ENCODE measurements at places on chromosomes 2 and 18.

GRCh38 chr2:133424876-133425275 lies 143.4 kb downstream of the NCKAP5 start:
- DNase-seq: no peak

DNA sequence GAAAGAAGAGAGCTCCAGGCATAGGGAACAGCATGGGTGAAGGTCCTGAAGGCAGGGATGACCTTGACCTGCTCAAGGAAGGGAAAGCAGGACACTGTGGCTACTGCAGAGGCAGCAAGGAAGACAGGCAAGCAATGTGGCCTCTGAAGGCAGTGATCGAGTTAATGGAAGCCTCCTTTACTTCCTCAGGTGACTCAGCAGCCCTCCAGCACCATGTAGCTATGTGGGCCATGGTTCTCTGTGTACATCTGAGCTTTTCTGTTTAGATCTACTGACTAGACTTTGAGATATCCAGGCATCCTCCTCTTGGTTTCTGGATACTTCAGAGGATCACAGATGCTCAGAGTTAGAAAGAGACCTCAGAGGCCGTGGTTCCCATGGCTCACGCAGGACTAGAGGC lies 107.3 kb upstream of the PID1 start:
- DNase-seq: no peak

DNA sequence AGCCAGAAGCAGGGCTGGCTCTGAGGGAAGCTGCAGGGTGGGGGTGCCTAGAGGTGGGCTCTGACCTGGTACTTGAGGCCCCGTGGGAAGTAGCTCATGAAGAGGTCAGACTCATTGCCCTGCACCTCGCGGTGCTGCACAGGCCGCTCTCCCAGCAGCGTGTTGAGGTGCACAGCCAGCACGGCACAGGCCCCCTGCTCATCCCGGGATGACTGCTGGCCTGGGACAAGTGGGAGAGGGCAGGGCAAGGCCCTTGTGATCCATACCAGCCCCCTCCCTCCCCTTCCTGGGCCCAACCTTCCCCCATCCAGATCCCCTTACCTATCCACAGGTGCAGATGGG lies 8.7 kb downstream of the CAPG start:
- no peak for DNase-seq

DNA sequence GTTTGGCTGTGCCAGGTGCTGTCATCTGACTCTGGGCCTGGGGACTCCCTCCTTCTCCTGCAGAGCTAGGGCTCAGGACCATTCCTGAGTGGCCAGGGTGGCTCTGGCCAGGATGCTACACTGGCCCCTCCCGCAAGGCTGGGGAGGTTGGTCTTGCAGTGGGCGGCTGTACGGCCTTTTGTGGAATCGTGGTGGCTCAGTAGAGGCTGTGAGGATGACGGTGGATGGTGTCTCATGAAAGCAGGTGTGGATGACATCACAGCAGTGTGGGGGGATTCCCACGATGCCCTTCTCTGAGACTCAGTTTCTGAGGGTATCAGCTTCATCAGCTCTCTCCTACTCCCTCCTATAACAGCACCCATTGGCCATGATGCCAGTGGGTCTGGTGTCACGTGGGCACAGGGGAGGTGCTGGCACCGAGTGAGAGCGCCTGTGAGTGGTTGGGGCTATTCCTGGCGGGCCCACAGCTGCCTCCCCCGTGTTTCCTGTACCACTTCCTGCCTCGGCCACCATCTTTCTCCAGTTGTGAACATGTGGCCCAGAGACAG lies 144.2 kb upstream of the HDAC4 start:
- no peak for DNase-seq

GRCh38 chr2:67259556-67260342 lies 137.4 kb upstream of the ETAA1 start:
- peak; percentile 74 for DNase-seq

DNA sequence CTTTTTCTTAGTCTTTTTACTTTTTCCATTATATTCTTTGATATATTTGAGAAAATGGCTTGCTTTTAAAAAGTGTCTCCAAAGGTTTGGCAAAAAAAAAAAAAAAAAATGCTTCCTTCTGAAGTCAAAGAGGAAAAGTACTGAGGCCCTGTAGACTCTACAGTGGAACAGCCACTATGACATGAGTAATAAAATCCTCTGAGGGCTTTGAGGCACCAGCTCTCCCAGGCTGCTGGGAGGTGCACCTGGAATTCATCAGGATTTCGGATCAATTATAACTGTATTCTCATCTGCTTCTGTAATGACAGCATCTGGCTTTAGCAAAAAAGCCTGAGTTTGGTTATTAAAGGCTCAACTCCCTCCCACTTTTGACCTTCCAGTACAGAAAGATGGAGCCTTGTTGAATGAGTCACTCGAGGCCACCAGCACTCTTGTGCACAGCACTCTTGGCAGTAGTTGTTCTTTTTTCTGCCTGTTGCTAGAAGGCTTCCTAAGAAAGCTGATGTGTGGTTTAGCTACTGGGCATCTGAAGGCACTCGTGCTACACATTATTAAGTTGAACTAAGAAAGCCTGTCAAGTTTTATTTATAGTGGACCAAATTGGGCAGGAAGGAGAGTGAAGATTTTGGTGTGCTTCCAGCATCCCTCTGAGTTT lies 131.3 kb downstream of the PRPF40A start:
- peak; percentile 92 for DNase-seq

GRCh38 chr2:18600255-18600613 lies 10.9 kb upstream of the NT5C1B start:
- no peak for DNase-seq

DNA sequence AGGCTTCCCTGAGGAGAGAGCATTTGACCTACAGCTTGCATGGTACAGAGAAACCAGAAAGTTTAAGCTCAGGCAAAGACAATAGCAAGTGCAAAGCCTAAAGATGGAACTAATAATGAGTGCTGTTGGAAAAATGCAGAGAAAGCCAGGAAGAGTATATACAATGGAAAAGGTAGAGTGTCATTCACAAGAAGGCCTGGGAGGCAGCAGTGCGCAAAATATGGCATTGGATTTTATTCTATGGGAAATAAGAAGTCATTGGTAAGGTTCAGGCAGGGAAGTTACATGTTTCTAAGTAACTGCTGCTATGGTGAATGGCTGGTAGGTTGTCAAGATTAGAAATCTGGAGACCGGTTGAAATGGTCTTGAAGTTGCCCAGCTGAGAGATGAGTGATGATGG lies 2167.3 kb upstream of the CELF4 start:
- no peak for DNase-seq

DNA sequence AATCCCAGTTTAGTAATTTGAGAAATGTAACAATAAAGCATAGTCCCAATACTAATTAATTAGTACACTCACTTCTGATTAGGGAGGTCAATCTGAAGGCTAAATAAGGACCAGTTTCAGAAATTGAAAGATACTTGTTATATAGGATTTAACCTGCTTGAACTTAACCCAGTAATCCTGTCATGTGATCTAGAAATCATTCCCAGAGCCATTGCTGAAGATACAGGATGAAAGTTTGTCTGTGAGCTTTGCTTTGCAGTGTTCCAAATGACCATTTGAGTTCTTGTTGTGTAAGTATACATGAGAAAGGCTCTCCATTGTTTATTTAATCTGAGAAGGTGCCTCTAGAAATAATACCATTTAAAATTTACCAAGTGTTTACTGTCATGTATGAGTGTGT lies 52.2 kb downstream of the GALNT1 start:
- no peak for DNase-seq

- DNase-seq: no peak
Observed at GRCh38 chr2:62550461-62550860, 44.5 kb upstream of the TMEM17 start.

GRCh38 chr2:88590998-88591613 lies 36.2 kb downstream of the EIF2AK3 start:
- DNase-seq: peak; percentile 37

DNA sequence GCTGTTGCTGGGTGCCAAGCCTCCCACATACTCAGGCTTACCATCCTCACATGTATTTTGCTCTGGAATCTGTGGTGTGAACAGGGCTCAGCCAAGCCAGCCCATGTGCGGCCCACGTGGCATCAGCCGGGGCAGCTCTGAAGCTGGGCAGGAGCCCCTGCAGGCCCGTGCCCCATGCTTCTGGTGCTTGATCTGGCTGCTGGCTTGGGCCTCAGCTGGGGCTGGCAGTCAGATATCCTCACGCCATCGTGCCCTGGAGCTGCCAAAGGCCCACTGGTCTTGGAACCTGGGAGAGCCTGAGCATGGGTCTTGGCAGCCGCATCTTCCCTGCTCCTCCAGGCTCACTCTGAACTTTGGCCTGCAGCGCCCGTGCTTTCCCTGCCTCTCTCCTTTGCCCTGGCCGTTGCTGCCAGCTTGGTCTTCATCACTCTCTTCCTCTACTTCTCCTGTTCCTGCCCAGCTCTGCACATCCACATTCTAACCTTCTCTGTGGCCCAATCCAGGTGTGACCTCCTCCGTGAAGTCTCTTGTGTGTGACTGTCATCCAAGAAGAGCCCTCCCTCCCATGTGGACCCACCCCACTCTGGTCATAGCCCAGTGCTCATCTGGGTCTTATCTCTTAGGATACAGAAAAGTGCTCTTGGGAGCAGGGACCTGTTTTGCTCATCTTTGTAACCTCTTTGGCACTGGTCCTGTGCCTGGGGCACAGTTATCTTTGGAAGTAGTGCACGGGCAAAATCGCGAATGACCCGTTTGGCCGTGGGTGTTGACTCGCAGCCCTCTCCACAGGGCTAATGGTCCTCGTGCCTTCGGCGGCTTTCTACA lies 116.1 kb downstream of the RNF144A start:
- no peak for DNase-seq

DNA sequence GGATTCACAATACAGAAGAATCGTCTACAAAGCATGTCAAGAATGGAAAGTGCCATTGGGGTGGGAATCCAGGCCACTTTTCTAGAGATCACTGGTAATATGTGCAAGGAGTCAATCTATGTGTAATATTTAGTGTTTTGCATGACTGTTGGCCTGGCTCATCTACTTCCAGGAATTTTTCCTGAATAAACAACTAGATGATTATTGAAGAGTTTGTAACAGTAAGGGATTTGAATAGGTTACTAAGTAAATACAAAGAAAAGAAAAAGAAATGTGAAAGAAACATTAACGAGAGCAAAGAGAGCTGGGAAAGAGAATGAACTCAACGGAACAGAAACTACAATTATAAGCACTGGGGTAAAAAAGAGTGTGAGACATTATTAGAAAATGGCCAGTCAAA lies 406.0 kb downstream of the TGIF1 start:
- DNase-seq: no peak

DNA sequence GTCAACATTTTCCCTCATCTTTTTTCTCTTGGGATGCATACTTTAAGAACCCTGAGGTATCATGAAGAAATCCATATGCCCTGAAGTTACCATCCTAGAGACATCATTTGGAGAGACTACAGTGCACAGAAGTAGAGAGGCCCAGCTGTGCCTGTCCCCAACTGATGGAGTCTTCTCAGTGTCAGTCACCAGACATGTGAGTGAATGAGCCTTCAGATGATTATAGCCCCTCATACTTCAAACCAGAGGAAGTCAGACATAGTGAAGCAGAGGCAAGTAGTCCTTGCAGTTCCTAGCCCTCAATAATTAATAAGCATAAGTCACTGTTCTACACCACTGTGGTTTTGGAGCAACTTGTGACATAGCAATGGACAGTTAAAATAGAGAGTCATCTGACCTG lies 194.4 kb upstream of the ITGA4 start:
- no peak for DNase-seq

DNA sequence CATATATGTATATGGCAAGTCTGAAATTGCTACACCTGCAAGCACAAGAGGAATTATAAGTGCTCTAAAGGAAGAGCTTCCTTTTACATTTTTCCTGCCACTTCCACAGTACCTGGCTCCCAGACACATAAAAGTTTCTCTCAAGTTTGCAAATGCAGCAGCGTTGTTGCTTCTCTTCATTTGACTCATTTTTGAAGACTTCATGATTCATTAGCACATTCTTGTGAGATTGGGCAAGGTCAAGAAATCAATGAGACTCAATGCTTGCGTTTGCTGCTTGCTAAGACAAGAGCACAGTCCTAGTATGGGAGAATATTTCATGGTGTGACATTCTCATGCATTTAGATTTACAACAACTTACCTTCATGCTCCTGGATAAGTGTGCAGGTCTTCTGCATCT lies 42.6 kb upstream of the PDCL3 start:
- no peak for DNase-seq

DNA sequence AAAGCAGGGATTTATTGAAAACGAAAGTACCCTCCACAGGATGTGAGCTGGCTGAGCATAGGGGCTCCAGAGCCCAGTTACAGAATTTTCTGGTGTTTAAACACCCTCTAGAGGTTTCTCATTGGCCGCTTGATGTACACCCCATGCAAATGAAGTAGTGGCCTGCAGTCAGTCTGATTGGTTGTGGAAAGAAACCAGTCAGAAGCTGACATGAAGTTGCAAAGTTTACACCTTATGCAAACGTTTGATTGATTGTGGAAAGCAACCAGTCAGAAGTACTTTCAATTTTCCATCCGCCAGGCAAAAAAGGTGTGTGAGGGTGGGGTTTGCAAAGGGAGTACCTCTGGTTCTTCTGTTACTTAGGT lies 62.3 kb downstream of the VWA3B start:
- DNase-seq: peak; percentile 52

- peak; percentile 17 for DNase-seq
Observed at GRCh38 chr2:228545041-228545747, 363.7 kb upstream of the SPHKAP start.

All from AG09309 (cell line).